ENCODE measurements at places on chromosomes 11 and 22. TPM values are rescaled to one million over a fixed set of nuclear protein-coding genes. Genes with fewer than 3 reads are reported as not detected.
A peak's percentile ranks its signal among the peaks of the same experiment; 100 is the strongest.

The HBD gene
- 5.4 TPM for total RNA-seq

The KDM4E gene
- total RNA-seq: not detected

The VPREB1 gene
- total RNA-seq: not detected

The MS4A7 gene
- 57.9 TPM for total RNA-seq

The TRIM29 gene
- total RNA-seq: 42.0 TPM

The SOX10 gene
- 90.3 TPM for total RNA-seq

The SHANK3 gene
- total RNA-seq: 10.3 TPM

The TPBGL gene
- 1.1 TPM for total RNA-seq

The DCUN1D5 gene
- total RNA-seq: 90.2 TPM

The SERHL2 gene
- 3.3 TPM for total RNA-seq

The SLC22A12 gene
- not detected for total RNA-seq

The PKNOX2 gene
- 6.3 TPM for total RNA-seq

The LARGE2 gene
- total RNA-seq: not detected

The TRIOBP gene
- total RNA-seq: 140 TPM

- H3K4me1 ChIP-seq: no peaks in the 10 kb centered on the region
- H3K36me3 ChIP-seq: no peaks in the 10 kb centered on the region
- DNase-seq: no peak
- H3K27me3 ChIP-seq: no peaks in the 10 kb centered on the region
- no peak overlapping the region for H3K4me3 ChIP-seq
Observed at GRCh38 chr22:33451866-33452469, 393.8 kb upstream of the SYN3 start.

- no peak for DNase-seq
- no peaks in the 10 kb centered on the region for H3K36me3 ChIP-seq
- H3K27ac ChIP-seq: no peak overlapping the region
- H3K4me3 ChIP-seq: no peak overlapping the region
Observed at GRCh38 chr11:1162491-1163311, 4.9 kb downstream of the MUC5AC start.

DNA sequence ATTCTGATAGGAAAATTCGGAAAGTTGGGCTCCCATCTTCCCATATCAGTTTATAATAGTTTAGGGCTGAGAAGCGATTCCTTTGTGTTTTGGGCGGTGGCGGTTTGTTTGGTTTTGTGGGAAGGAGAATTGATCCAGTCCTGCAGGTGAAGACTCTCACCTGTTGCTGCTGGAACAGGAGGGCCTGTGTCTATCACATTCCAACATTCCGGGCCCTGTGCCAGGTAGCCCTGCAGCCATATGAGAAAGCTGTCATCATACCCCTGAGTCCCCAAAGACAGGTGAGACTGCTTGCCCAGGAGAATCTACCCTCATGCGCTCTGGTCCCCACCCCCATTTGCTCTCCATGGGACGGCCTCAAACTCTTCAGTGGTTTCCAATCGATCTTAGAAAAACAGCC, 62.1 kb downstream of the TRAF6 start:
- no peak for DNase-seq
- no peak overlapping the region for H3K27ac ChIP-seq
- peaks cover 22% of the 10 kb centered on the region for H3K4me1 ChIP-seq
- no peaks in the 10 kb centered on the region for H3K36me3 ChIP-seq
- no peaks in the 10 kb centered on the region for H3K27me3 ChIP-seq

- H3K27me3 ChIP-seq: no peaks in the 10 kb centered on the region
- H3K4me3 ChIP-seq: no peak overlapping the region
- DNase-seq: no peak
- H3K36me3 ChIP-seq: no peaks in the 10 kb centered on the region
- no peak overlapping the region for H3K27ac ChIP-seq
- no peaks in the 10 kb centered on the region for H3K4me1 ChIP-seq
Observed at GRCh38 chr22:41713004-41713403, 13.7 kb downstream of the MEI1 start.

DNA sequence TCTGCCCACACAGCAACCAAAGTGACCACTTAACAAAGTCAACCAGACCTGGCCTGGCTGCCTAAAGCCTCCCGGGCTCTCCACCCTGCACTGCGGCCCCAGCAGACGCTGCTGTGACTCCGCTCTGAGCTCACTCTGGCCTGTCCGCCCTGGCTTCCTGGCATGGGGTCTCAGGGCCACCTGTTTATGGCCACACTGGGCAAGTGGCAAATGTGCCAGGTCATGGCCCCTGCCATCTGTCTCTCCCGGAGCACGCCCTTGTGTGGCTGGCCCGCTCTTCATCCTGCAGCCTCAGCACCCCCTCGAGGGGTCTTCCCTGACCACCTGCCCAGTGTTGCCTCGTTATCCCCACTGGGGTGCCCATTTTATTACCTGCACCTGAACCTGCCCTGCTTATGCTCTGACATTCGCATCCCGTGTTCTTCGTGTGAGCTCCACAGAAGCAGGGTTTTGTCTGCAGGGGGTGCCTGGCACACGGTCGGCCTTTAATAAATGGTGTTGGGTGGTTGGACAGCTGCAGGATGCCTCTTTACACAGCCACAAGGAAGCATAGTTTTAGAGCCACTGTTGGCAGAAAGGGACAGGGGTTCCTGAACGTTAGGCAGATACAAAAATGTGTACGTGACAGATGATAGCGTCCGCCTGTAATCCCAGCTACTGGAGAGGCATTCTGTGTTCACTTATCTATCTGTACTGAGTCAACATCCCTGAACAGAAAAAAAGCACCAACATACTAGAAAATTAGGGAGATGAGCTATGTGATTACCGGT, 785.6 kb downstream of the TBC1D22A start:
- H3K27me3 ChIP-seq: no peaks in the 10 kb centered on the region
- no peaks in the 10 kb centered on the region for H3K4me1 ChIP-seq
- no peak overlapping the region for H3K4me3 ChIP-seq
- no peak overlapping the region for H3K27ac ChIP-seq
- no peaks in the 10 kb centered on the region for H3K36me3 ChIP-seq

- no peak overlapping the region for H3K4me3 ChIP-seq
- no peaks in the 10 kb centered on the region for H3K36me3 ChIP-seq
- no peak for DNase-seq
- H3K27me3 ChIP-seq: no peaks in the 10 kb centered on the region
Observed at GRCh38 chr11:78748918-78749690, 174.4 kb upstream of the NARS2 start.

GRCh38 chr11:123209591-123209990, 14.5 kb upstream of the CLMP start:
- no peaks in the 10 kb centered on the region for H3K36me3 ChIP-seq
- peaks cover 27% of the 10 kb centered on the region for H3K27me3 ChIP-seq
- no peak for DNase-seq
- no peak overlapping the region for H3K4me3 ChIP-seq

- H3K27ac ChIP-seq: no peak overlapping the region
- peaks cover 41% of the 10 kb centered on the region for H3K4me1 ChIP-seq
- DNase-seq: no peak
- H3K27me3 ChIP-seq: no peaks in the 10 kb centered on the region
Observed at GRCh38 chr11:19674836-19675235, 37.8 kb upstream of the NAV2 start.

DNA sequence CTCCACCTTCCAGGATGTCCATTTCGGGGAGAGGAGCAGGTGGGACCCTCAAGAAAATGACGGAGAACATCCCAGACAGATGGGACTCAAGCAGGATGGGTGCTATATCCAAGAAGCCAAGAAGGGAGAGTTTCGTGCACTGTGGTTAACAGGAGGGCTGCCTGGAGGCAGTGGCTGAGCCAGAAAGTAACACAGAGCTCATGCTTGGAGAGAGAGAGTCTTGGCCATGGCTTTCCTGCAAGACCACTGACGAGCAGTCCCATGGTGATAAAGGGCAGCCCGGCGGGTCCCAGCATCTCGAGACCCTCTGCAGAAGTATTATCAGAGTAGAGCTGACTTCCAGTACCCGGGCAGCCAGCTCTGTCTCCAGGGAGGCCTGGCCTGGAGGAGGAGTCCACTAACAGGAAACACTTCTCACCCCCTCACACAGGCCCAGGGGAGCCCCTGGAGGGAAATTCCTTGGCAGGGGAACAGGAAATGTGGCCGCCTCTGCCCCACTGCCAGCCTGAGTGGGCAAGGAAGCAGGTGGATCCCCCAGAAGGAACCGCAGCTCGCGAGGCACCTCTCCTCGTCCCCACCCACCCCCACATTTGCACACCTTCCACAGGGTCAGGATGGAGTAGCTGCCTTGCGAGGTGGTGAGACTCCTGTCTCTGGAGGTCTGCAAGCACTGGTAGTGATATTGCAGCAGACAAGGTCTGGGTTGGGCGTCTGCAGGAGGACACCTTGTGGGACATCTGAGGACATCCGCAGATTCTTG, 32.2 kb downstream of the CYTH4 start:
- H3K36me3 ChIP-seq: no peaks in the 10 kb centered on the region
- no peaks in the 10 kb centered on the region for H3K27me3 ChIP-seq
- no peak overlapping the region for H3K27ac ChIP-seq

GRCh38 chr22:49464037-49464436, 363.6 kb downstream of the BRD1 start:
- H3K4me3 ChIP-seq: no peak overlapping the region
- H3K27me3 ChIP-seq: no peaks in the 10 kb centered on the region
- no peaks in the 10 kb centered on the region for H3K4me1 ChIP-seq
- no peak overlapping the region for H3K27ac ChIP-seq
- no peaks in the 10 kb centered on the region for H3K36me3 ChIP-seq

DNA sequence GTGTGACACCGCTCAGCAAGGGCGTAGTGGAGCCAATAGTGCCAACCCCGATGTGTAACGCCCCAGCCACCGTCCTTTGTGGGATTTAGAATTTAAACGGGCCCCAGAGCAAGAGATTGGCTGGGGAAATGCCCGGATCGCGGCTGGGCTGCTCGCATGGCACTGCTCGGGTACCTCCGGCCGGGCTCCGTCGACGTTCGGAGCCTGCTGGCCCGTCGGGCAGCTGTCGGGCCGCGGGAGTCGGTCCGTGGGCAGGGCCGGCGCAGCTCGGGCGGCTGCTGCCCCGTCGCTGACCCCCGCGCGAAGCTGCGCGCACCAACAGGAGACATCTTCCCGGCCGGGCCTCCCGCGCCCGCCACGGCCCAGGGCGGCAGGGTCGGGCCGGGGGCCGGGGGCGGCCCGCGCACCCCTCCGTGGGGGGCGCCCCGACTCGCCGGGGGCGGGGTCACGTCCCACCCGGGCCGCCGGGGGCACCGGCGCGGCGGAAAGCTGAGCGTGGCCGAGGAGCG, 1.3 kb upstream of the KDM2A start:
- peaks cover 8% of the 10 kb centered on the region for H3K4me1 ChIP-seq
- no peak overlapping the region for H3K4me3 ChIP-seq
- H3K27me3 ChIP-seq: no peaks in the 10 kb centered on the region
- no peak for DNase-seq
- H3K27ac ChIP-seq: peak overlapping the region; percentile 99

- H3K27ac ChIP-seq: no peak overlapping the region
- H3K36me3 ChIP-seq: no peaks in the 10 kb centered on the region
- H3K27me3 ChIP-seq: no peaks in the 10 kb centered on the region
- DNase-seq: no peak
- H3K4me1 ChIP-seq: no peaks in the 10 kb centered on the region
- no peak overlapping the region for H3K4me3 ChIP-seq
Observed at GRCh38 chr22:49241174-49241851, 586.4 kb downstream of the BRD1 start.

DNA sequence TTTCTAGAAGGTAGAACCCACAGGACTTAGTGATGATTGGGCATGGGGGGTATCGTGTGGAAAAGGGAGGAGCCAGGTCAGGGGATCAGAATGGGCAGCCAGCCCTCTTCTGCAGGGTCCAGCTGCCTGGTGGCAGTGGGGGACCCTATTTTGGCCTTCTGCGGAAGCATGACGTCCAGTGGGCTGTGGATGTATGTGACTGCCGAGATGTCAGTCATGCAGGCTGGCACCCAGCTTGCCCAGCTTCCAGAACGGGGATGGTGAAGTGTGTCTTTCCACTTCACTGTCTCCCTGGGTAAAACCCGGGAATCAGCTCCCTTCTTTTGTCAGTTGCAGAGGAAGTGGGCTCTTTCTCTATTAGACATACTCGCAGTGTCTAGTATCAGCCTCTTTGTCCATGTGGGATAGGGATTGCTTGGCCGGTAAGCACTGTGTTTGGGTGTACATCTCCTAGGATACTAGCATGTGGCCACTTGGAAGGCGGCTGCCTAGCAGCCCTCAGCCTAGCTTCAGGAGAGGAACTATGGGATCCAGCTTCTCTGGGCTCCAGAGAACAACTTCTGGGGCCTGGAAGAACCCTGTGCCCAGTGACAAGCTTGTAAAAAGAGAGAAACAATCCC, 51.4 kb downstream of the GRIK4 start:
- no peak overlapping the region for H3K4me3 ChIP-seq
- H3K27me3 ChIP-seq: no peaks in the 10 kb centered on the region
- no peaks in the 10 kb centered on the region for H3K36me3 ChIP-seq
- H3K4me1 ChIP-seq: peaks cover 30% of the 10 kb centered on the region

GRCh38 chr11:116787436-116787785, 412 bp downstream of the ZPR1 start:
- peaks cover 8% of the 10 kb centered on the region for H3K36me3 ChIP-seq
- no peaks in the 10 kb centered on the region for H3K4me1 ChIP-seq
- H3K4me3 ChIP-seq: peak overlapping the region; percentile 99

DNA sequence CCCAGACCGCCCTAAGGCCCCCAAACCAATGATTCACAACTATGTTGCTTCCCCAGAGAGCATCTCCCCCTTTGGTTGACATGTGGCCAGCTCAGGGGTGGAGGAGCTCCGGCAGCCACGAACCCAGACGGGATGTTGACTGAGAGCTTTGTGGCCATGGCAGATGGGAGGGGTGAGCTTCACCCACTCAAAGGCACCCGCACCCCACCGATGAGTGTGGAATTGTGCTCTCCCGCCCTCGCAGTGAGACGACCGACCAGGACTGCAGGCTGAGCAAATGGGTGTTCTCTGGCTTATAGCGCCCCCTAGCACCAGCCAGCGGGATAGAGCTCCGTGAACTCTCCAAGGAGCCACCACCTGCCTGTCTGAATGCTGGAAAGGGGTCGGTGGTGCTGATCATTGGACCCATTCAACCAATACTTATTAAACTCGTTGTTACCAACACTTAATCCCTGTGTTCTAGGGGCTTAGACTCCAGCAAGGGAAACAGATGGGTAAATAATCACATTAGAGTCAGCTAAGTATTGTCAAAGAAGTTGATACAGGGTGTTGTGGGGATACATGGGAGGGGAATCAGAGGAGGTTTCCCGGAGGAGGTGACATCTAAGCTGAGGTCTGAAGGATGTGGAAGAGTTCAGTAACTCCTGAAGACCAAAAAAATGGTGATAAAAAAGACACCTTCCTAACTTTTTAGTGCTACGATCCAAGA, 4.5 kb upstream of the TIMP3 start:
- no peaks in the 10 kb centered on the region for H3K27me3 ChIP-seq
- no peaks in the 10 kb centered on the region for H3K36me3 ChIP-seq
- H3K27ac ChIP-seq: peak overlapping the region; percentile 81
- no peak overlapping the region for H3K4me3 ChIP-seq

GRCh38 chr22:40029189-40029890, 34.6 kb downstream of the FAM83F start:
- no peaks in the 10 kb centered on the region for H3K27me3 ChIP-seq
- H3K4me1 ChIP-seq: no peaks in the 10 kb centered on the region
- H3K27ac ChIP-seq: no peak overlapping the region
- H3K4me3 ChIP-seq: no peak overlapping the region

GRCh38 chr11:14374922-14375830, 16.2 kb upstream of the RRAS2 start:
- H3K4me1 ChIP-seq: peaks cover 10% of the 10 kb centered on the region
- H3K36me3 ChIP-seq: no peaks in the 10 kb centered on the region
- no peaks in the 10 kb centered on the region for H3K27me3 ChIP-seq
- no peak for DNase-seq

- H3K36me3 ChIP-seq: no peaks in the 10 kb centered on the region
- no peak overlapping the region for H3K27ac ChIP-seq
- DNase-seq: no peak
- no peaks in the 10 kb centered on the region for H3K27me3 ChIP-seq
- H3K4me3 ChIP-seq: no peak overlapping the region
- no peaks in the 10 kb centered on the region for H3K4me1 ChIP-seq
Observed at GRCh38 chr11:4027746-4028145, 66.9 kb upstream of the RRM1 start.

GRCh38 chr11:100593291-100593690, 93.8 kb upstream of the ARHGAP42 start:
- H3K4me1 ChIP-seq: no peaks in the 10 kb centered on the region
- DNase-seq: no peak
- no peaks in the 10 kb centered on the region for H3K27me3 ChIP-seq
- no peaks in the 10 kb centered on the region for H3K36me3 ChIP-seq
- H3K27ac ChIP-seq: no peak overlapping the region
